ENCODE measurements at places on chromosomes 6 and 20.

DNA sequence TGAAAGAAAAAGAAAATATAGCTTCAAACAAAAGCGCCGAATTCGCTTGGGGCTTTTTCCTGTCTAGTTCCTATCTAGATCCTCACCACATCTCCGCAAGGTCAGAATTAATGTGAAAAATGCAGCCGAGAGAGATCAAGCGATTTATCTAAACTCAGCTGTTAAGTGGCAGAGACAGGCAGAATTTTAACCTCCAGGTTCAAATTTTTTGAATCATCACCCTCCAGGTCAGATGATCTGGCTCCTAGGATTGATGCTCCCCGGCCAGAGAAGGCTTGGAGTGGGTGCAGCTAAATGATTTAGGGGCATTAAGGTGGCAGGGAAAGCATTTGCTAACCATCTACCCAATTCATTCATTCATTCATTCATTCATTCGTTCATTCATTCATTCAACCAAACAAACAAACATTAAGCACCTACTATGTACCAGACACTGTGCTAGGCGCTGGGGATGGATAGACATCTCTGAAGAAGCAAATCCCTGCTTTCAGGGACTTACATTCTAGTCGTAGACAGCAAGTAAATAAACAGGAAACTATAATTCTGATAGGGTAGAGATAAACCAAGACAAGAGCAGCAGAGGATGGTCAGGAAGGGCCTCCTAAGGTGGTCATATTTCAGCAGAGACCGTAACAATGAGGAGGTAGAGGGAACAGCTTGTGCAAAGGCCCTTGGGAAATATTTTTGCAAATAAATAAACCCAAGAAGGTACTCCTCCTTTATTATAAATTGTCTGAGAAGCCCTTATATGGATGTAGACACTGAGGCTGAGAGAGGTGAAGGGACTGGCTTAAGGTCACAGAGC is 672 bp upstream of the UBE2V1 start:
- DNase-seq = no peak

DNA sequence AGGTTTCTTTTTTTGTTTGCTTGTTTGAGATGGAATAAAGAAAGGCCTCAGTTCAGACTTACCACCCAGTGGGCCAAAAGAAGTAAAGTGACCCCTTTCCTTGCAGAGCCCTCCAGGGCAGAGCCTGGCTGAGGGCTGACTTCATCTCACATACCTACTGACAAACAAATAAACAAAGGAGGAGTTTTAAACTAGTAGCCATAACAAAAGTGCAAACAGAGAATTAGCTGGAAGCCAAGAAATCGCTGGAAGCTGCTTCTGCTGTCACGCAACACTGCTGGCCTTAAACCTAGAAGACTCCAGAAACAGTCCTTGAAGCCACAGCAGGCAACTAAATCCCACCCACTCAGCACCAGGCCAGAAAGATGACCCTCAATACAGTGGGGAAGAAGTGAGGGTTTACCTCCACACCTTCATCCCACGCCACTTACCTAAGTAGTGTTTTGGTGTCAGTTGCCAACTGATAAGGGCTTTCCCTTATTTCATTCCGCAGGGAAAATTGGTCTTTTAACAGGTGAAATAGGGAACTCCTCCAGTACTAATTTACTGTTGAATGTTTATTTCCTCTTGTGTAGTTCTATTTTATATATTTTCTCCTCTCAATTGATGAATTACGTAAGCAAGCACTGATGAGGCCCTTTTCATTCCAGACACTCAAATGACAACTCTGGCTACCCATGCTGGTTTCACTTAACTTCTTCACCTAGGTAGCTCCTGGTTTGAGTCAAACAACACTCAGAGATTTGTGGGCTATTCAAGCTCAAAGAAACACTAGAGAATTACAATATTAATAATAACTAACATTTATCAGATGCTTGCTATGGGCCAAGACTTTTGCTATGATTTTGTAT is 46.2 kb downstream of the EDN1 start:
- DNase-seq = no peak

GRCh38 chr6:39681674-39682121 is 43.5 kb downstream of the KIF6 start:
- no peak for DNase-seq

- no peak for DNase-seq
Observed at GRCh38 chr6:106185615-106186014, 99.5 kb downstream of the PRDM1 start.

DNA sequence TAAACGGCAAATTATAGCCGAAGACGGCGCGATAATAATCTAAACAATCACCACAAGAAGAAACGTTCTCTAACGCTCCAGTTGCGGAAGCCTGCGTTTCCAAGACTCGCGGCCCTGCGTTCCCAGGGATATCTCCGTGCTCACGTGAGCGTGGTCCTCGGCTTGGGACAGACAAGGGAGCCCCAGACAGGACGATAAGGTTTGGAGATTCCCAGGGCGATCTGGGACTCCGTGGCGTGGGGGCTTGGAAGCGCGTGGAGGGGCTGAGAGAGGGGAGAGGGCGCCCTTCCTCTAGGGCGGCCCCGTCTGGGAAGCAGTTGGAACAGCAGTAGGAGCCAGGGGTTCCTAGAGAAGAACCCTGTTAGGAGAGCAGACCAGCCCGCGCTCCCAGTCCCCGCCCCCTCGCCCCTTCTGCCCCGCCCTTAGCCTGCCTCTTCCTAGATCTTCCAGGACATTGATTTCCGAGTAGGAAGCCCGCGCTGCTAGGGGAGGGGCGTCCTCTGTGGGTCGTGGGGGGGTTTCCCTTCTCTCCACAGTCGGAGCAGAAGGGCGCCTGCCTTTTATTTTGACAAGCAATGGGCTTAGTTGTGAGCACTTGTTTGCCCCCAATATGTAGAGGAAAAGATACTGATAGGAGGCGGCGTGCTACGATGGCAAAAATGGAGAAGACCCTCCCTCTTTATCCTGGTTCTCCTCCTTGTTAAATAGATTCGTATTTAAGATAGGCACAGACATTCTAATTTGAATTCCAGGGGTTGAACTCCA is 10.6 kb downstream of the NRN1 start:
- DNase-seq = no peak

DNA sequence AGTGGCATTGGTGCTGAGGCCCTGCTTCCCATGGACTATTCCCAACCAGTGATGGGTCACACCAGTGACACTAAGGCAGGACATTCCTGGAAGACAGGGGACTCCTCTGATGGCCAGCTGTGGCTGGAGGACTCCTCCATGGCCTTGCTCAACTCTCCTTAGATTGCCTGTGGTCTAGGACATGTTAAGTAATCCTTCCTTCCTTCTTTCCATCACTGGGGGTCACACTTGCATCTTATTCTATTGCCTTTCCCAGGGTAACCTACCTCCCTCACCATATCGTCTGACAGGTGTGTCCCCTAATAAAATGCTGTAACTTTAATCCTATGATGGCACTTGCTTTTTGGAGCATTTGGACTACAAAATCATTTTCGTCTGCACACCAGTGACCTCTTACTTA is 24.5 kb upstream of the HLA-A start:
- DNase-seq = no peak

- no peak for DNase-seq
Observed at GRCh38 chr6:32088487-32089049, 20.6 kb downstream of the TNXB start.

DNA sequence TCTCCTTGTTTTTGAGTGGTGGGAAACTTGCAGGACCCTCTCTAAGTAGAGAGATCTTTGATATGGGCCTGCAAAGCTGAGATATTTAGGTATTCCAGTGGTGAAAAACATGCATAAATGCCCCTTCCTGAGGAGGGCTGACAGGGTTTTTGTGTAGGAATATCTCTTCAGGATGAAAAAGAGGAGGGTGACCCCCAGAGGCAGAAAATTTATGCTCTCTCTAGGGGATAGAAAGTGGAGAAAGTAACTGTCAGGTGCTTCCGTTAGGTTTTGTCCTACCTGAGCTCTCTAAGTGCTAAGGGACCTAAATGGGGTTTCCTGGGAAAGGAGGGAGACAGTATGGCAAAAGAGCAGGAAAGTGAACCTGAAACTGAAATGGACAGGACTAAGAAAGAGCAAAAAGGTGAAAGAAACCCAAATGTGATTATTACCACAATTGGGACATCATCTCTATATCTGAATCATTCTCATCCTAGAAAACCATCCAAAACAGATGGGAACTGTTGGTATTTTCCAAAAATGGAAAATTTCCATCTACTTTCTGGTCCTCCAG is 2.0 kb downstream of the COL19A1 start:
- no peak for DNase-seq

DNA sequence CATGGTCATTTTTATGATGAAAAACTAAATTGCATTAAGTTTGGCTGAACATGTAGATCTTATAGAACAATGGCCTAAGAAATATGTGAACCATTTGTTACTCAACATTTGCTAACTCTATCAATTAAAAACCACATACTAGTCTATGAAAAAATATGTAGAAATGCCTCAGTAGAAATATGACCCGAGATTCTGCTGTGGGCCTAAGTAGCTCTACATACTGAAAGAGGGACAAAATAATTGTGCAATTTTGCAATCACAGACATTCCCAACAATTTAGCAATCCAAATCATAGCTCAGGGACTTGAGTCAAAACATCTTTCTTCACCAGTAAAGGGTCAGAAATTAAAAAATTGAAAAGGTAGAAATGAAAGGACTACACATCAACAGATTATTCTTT is 619.0 kb downstream of the FRK start:
- no peak for DNase-seq

DNA sequence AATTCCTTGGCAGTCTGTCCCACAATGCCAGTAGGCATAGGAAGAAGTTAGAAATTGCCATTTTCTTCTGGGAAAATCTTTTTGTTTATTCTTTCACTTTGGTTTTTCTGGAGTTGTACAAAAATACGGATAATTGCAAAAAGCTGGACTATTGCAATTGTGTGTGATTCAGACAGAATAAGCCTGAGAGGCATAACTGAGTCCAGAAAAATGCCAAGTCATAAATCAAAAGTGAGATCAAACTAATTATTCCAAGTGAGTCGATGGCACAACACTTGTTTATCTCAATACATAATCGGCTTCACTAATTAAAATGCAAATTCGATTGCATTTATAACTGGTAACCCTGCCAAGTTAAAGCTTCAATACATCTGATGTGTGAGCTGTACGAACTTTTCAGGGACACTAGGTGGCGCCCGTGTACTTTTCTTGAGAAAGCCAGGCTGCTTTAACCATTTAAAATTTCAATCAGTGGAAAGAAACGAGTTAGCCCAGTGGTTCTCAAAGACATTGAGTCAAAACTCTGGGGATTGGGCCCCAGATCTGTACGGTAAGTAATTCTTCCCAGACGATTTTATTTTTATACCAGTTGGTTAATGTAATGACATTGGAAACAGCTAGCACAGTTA is 102.6 kb downstream of the LAMP5 start:
- no peak for DNase-seq

- DNase-seq = peak; percentile 29
Observed at GRCh38 chr6:166097914-166098522, 69.6 kb downstream of the TBXT start.

GRCh38 chr6:159119791-159120190 is 49.4 kb upstream of the FNDC1 start:
- no peak for DNase-seq

GRCh38 chr6:5124526-5124925 is 39.4 kb downstream of the PPP1R3G start:
- no peak for DNase-seq

GRCh38 chr6:112701201-112701600 is 354.1 kb downstream of the RFPL4B start:
- no peak for DNase-seq

DNA sequence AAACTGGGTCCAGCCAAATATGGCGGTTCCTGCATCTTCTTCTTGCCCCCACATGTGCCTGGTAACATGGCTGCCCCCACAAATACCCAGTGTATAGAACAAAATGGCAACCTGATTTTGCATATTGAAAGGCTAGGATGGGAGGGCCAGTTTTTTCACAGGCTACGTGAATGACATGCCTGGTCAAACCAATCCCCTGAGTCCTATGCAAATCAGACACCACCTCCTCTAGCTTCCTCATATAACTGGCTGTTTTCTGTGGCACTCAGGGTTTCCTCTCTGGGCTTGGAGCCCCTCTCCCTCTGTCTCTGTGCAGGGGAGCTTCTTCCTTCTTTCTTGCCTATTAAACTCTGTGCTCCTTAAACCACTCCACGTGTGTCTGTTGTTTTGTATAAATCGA is 372.1 kb downstream of the KIF16B start:
- DNase-seq = no peak

GRCh38 chr20:49594143-49594930 is 26.4 kb upstream of the PTGIS start:
- no peak for DNase-seq

GRCh38 chr6:159085396-159085895 is 40.7 kb upstream of the TAGAP start:
- no peak for DNase-seq

- no peak for DNase-seq
Observed at GRCh38 chr6:10962673-10963072, 75.8 kb downstream of the SYCP2L start.

DNA sequence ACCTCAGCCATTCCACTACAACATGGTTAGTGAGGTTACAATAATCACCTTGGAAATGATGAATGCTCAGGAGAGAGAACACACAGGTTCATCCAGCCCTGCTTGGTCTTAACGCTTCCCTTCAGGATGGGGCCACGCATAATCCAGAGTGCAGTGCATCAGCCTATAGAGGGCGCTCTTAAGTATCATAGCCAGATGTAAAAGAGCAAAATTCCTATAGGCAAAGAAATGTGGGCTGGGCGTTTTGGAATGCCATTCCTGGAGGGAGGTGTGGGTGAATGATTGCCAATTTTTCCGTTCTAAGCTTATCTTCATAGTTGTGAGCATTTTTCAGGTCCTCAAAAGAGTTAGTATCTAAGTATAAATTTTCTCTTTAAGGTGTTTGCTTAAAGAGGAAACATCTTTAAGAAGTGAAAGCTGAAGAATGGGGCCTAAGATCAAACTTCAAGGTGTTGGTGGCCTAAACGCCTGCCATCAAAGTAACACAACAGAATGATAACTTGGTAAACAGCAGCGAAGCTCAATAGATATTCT is 1.8 kb downstream of the RIPOR2 start:
- DNase-seq = no peak

DNA sequence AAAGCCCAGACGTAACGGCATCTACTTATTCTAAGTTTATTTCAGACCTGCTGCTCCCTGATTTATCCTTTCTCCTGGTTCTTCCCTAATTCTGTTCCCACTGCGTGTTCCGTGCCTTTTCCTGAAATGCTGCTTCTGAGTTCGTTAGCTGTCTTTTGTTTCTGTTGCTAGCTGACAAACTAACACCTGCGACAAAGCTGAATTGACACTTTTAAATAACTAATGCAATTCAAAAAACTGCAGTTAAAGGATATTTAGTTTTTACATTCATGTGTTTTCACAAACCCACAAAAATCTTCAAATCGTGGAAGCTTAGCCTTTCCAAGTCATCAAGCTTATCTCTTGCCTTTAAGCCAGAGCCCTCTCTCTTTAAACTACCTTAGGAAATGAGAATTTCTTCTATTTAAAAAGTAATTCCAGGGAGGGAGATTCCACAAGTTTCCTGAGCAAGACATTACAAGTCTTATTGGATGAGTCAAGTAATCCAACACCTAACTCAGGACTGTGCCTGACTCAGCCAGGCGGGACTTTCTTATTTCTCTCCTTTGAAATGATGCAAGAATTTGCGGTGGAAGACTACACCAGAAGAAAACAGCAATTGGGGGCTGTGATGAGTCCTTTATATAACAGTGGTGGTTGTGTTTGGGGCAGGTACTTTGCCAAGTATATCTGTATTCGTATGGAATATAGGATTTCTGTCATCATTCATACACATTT is 6.3 kb downstream of the ADTRP start:
- DNase-seq = no peak
